ENCODE measurements at places on chromosomes 4 and X.

DNA sequence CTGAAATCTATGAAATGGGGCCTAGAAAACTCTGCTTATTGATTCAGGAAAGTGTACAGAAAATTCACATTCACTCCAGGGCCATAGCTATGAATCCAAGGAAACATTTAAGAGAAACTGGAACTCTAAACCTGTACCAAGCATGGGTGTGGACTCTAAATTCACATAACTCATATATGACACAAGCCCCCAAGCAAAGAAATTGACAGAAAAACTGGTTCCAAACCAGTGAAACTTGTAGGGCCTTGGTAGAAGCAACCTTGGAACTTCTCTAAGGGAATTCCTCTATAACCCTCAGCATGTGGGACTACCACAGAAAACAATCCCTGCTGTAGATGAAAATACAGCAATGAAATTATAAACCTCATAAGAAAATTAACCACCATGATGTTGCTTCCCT lies 106.6 kb upstream of the NRK start:
- DNase-seq: no peak

- DNase-seq: no peak
These were observed 3.5 kb downstream of the CNOT6L start for GRCh38 chr4:77815636-77816035.

- no peak for DNase-seq
These were observed 99.4 kb upstream of the ATXN3L start for GRCh38 chrX:13419276-13419675.

DNA sequence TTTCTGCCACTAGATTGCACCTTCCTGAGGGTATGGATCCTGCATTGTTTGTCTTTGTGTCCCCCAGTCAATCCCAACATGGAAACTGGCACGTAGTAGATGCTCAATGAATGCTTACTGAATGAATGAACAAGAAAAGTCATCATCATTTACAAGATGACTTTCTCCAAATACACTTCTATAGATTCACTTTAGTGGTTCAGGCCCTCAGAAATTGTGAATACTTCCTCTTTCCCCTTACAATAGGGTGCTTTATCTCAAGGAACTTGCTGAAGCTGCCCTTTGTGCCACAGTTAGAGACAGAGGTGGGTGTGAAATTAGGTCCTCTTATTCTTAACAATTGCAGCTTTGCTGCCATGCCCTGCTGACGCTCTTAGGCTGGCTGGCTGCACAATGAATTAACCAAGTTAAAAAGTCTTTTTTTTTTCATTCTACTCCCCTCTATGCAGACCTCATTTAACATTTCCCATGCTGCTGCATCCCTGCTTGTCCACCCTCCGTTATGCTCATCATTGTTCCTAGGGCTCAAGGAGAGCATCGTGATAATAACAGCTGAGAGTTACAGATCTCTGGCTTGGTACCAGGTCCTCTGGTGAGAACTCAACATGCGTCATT lies 108.0 kb upstream of the ZNF518B start:
- DNase-seq: no peak

DNA sequence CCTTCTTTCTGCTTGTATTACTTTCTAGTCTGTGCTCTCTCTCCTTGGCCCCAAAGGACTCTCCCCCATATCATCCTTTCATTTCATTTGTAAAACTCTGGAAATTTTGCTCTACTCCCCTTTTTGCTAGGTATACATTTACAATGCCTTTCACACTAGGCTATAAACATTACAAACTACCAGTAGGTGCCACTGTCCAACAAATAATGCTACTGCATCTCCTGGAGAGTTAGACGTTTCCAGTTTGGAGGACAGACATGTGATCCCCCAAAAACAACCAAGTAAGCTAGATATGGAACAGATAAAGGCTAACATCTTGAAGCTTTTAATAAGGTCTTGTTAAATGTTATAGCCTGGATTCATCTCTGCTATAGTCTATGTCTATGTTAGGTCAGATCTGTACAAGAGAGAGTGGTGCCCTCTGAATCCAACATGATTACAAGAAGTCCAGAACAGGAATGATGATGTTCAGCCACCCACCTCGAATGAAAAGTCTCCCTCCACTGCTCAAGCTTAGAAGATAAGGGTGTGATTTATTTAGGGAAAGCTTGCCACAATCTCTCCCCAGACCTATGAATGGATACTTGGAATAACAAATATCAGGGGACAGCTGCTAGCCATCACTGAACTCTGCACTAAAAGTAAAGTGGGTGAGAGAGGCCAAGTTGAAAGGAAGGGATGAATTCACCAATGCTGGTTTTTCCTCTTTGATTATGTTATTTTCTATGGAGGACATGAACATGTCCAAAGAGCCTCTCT lies 14.3 kb downstream of the CBR4 start:
- peak; percentile 10 for DNase-seq

DNA sequence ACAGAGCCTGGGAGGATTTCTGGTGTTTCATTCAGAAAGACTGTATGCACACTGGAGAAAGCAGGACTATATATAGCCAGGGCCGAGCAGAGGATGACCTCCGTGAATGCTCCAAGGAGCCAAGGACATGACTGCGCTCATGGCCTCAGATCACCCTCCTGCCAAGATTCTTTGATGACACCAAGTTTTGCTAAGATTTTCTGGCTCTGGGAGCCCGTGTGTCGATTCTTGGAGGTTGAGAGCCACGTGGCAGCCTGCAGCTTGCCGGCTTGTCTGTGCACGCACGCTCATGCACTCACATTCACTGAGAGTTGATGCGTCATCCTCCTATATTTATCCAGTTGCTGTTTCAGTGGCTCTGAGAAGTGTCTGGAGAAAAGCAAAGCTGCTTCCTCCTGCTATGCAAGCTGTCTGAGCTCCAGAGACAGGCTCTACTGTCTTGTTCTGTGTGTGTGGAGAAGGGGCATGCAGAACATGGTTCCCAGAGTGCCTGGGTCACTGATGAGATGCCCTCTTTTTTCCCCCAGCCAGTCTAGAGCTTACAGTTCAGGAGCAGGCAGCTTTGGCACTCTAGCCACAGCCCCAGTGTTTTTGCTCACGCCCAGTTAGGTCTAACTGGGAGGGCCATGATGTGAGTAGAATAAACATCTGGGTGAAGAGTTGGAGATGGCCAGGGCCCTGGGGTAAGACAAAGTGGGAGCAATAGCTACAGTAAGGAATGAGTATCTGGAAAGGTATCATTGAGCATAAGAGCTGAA lies 64.9 kb upstream of the SCOC start:
- DNase-seq: no peak

- DNase-seq: no peak
These were observed 185.7 kb upstream of the NWD2 start for GRCh38 chr4:37058826-37059225.

DNA sequence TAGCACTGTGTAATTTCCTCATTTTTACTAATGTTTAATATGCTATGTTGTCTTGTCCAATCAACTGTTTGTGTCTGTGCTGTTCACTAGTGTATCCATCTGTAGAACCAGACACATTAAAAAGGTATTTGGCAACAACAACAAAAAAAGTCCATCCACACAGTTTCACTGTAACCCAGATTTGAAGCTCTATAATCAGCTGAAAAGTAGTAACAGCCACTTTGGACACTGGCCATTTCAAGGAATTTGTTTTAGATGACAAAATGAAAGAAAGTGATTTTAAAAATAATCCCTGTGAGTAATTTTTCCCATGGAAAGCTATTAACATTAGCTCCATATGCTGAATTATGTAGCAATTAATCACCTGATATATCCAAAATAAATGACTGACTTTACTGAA lies 2.2 kb upstream of the FBXL5 start:
- DNase-seq: no peak

DNA sequence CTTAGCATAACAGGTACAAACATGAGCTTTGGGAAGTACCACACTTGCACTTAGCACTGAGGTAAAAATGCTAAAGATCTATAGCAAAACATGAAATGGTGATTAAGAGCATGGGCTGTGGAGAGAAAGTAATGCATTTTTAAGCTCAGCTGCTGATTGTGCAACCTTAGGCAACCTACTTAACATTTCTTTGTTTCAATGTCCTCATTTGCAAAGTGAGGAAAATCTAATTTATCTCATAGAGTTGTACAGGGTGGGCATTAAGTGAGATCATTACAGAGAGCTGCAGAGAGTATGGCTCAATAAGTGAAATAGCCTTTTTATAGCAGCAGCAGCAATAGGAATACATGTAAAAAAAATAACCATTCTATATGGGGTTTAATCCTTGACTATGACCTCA lies 87.0 kb downstream of the PAK3 start:
- no peak for DNase-seq

- no peak for DNase-seq
These were observed 99.3 kb downstream of the ANXA5 start for GRCh38 chr4:121597346-121597934.

DNA sequence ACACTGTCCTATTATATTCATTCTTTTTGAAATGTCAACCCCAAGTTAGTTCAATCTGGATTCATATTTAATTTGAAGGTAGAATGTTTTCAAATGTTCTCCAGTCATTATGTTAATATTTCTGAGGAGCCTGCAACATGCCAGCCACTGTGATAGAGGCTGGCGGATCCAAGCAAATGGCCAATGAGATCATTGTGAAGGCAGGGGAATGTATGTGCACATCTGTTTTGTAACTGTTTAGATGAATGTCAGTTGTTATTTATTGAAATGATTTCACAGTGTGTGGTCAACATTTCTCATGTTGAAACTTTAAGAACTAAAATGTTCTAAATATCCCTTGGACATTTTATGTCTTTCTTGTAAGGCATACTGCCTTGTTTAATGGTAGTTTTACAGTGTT lies 1.6 kb downstream of the CXCL1 start:
- DNase-seq: no peak

All from CD4-positive, CD25-positive, alpha-beta regulatory T cell (primary cell).